ENCODE measurements at places on chromosomes 1 and 21.
A peak's percentile ranks its signal among the peaks of the same experiment; 100 is the strongest.

DNA sequence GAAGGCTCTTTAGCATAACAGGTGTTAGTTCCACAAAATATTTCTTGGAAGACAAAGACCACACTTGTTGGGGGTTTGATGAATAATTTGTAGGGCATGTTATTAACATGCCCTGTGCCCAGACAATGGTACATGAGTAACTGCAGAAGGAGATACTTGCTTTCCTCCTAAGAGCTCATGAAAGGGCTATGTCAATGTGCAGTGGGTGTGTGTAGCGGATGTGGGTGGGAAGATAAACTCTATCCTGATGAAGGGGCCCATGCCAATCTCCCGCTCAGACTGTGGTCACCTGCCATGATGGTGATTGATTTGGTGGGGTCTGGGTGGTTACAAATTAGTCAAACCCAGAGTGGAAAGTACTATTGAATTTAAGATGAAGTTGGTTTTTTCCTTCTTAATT is 69.8 kb upstream of the DNAH14 start:
- DNase-seq = no peak

DNA sequence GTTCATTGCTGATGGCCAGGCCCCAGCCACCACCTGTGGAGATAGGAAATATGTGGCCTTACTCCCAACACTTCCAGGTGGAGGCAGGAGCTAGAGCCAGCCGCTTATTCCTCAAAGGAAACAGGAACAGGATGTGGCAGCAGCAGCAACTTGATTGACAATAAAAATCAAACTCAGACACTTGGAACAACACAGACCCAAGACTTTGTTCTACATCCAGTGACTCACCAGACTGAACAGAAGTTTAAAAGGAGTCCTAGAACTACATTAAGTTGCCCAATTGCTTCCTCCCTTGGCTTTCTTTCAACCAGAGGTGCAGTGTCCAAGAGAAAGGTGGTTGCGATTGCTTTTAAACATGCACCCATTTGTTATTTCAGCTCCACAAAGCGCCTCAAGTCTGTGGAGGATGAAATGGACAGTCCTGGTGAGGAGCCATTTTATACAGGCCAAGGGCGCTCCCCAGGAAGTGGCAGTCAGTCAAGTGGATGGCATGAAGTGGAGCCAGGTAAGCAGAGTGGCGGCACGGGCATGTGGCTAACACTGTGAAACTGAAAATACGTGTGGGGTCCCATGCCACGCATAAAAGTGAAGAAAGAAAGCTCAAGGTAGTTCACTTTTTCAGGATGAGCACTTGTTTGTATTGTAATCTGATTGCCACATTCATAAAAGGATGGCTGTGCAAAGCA is 276.6 kb downstream of the NFIA start:
- DNase-seq = no peak

DNA sequence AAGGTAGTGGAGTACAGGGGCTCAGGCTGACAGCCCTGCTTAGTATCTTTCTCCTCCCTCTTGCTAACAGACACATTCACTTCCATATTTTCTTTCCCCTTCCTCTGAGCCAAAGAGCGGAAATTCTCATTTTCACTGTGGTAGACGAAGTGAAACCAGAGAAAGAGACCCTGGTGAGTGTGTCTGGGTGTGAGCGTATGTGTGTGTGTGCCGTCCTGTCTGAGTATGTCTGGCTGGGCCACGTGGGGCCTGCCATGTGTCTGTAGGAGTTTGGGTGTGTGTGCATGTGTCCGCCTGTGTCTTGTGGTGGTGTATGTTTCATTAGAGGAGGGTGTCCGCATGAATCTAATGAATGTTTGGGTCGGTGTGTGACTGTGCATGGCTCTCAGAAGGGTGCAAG is 1.7 kb downstream of the COL8A2 start:
- DNase-seq = no peak

GRCh38 chr1:201568859-201569294 is 29.9 kb downstream of the NAV1 start:
- DNase-seq = no peak

GRCh38 chr1:30045304-30046090 is 677.9 kb downstream of the MATN1 start:
- DNase-seq = no peak

DNA sequence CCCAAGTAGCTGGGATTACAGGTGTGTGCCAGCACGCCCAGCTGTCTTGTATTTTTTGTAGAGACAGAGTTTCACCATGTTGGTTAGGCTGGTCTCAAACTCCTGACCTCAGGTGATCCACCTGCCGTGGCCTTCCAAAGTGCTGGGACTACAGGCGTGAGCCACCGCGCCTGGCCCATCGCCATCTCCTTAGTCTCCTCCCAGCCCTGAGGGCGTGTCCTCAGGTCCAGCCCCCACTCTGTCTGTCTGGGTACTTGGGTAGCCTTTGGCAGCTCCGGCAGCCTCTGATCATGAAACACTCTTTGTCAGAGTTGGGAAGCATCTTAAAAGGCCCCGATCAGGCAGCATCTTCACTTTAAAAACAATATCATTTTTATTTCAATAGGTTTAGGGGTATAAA is 90.3 kb upstream of the DISP3 start:
- DNase-seq = no peak

DNA sequence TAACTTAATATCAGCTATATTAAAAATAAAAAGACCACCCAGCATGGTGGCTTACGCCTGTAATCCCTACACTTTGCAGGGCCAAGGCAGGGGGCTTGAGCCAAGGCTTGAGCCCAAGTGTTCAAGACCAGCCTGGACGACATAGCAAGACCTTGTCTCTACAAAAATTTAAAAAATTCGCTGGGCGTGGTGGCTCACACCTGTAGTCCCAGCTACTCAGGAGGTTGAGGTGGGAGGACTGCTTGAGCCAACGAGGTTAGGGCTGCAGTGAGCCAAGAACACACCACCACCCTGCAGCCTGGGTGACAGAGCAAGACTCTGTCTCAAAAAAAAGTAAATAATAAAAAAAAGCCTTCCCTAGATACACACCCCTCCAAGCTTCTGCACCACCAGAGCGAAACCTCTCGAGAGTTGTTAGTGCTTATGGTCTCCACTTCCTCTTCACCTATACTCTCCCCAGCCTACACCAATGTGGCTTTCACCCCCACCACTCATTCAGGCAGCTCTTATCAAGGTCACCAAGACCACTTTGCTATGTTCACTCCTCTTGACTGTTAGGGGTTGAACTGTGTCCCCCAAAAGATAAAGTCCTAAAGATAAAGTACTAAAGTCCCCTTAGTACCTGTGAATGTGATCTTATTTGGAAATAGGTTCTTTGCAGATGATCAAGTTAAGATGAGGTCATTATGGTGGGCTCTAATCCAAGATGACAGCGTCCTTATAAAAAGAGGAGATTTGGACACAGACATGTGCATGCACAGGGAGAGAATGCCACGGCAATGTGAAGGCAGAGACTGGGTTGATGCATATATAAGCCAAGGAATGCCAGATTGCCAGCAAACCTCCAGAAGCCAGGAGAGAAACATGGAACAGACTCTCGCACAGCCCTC is 6.8 kb upstream of the PPP1R15B start:
- DNase-seq = no peak

DNA sequence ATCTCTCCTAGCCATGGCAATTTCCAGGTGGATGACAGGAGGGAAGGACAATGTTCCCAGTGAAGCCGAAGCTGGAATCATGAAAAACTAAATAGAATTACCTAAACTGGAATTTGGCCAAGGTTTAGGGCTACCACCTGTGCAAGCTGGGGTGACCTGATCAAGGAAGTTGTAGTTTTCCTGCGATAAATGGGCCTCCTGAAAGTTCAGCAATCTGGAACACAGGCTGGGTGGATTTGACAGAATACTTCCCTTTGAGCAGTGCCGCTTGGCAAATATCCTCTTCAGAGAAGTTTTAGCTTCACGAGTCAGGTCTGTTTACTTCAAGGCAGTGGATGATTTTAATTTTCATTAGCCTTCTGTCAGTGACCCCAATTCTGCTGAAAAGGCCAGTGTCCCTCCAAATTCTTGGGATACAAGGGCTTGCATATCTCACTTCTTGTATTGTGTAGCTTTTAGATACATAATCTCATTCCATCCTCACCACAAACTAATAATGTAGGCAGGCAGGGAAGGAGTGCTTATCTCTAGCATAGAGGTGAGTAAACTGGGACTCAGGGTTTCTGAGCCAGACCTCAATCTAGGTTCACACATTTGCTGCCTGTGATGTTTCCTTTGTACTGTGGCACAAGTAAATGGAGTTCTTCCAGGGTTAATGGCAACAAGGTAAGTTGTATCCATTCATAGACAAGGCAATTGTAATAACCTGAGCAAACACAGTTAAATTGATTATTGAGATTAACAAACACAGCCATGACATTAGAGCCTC is 349.4 kb downstream of the NUF2 start:
- DNase-seq = no peak

DNA sequence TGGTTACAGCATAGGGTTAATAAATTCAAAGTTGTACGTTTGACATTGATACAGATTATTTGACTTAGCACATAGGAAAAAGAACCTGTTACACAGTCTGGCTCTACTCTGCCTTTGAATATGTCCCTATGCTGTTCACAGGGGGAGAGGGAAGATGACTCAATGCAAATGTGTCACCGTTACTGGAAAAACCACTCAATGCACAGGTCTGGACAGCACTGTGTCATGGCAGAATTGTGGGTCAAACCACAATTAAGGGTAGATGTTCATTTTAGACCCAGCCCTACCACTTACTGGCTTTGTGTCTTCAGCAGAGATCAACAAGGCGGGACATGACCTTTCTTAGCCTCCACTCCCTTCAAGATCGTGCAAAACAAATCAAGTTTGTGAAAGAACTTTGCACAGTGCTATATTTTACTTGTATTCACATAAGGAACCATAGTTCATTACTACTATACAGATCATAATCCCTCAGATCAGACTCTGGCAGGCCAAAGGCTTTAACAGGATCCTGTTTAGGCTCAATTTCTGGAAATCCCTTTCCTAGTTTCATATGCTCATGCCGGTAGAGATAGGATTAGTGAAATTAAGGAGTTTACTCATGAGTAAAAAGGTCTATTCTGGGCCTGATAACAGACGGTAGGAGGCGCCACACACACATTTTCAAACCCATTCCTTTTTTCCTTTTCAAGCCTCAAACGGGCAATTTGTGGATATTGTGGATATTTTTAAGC is 22.1 kb downstream of the EIF2D start:
- peak; percentile 63 for DNase-seq

- no peak for DNase-seq
Measured at GRCh38 chr21:8991968-8992621, 1529.3 kb upstream of the TPTE start.

GRCh38 chr1:67847466-67847865 is 14.2 kb upstream of the GNG12 start:
- no peak for DNase-seq

DNA sequence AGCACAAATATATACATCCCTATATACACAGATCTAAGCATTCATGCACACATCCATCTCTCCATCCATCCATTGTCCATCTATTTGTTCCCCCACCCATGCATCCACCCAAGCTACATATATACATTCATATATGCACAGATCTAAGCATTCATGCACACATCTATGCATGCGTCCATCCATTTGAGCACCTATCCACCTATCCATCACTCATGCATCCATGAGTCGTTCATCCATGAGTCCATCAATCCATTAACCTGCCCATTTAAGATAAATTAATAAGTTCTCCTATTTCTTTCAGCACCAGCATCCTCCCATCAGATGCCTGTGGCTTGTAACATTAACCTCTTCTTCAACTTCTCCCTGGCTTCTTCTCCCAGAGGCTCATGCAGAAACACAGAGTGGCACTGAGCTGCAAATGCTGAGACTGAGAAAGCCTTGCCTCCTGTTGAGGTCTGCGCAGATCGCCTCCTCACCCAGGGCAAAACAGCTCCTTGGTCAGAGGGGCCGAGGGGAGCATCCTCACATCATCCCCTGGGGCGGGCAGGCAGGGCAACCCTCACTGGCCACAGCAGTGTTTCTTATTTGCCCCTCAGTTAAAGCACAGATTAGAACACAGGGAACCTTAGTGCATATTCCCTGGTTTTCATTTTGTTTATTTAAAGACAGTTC is 17.4 kb upstream of the PDE9A start:
- DNase-seq = no peak

GRCh38 chr21:15064576-15065391 is at the start of gene NRIP1:
NRIP1 (minus strand) TSS chr21:15065000; CDS start chr21:14968192, 96,808 bp downstream.
- DNase-seq = peak; percentile 66

GRCh38 chr1:154819628-154820590 is 50.2 kb downstream of the KCNN3 start:
- no peak for DNase-seq

- DNase-seq = no peak
Measured at GRCh38 chr1:25727635-25728286, 72.2 kb upstream of the SELENON start.

DNA sequence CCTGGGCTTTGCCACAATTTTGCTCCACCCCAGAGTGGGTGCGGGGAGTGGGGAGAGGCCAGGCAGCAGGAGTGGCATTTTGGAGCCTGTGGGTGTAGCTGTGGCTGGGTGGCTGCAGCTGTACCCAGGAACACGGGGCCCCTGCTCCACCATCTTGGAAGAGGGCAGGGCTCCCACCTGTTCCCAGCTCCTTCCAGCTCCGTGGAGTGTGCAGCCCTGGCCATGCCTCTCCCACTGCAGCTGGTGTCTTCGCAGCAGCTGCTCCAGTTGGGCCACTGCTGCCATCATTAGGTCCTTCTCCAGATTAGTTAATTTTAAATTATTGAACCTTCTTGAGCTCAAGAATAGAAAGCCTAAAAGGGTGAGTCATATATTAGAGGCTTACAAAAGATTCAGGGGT is 17.6 kb downstream of the FAM20B start:
- no peak for DNase-seq

- no peak for DNase-seq
Measured at GRCh38 chr1:22236900-22237299, 94.0 kb upstream of the WNT4 start.

- no peak for DNase-seq
Measured at GRCh38 chr1:224106568-224107281, 7.2 kb upstream of the FBXO28 start.

- DNase-seq = no peak
Measured at GRCh38 chr1:208141610-208142192, 102.5 kb downstream of the PLXNA2 start.

Data from activated T-cell treated with anti-CD3 and anti-CD28 coated beads for 24 hours (primary cell).